ENCODE measurements at places on chromosomes 16 and 17.

GRCh38 chr16:557463-558297 is 2.5 kb upstream of the PRR35 start:
- DNase-seq, result no peak

DNA sequence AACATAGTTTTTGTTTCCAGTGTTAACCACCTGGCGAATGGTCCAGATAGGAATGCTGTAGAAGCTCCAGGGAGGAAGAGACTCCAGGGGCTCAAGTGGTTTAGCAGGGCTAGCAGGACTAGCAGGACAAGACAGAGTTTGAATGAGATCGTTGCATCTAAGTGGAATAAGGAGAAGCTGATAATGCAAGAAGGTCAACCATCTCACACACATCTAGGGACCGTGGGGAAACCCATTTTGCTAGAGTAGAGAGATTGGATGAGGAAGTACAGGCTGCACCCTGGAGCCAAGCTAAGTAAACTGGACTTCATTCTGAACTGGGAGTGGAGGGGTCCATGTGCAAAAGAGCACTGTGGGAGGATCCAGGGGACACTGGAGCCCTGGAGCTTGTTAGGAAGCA is 86.1 kb upstream of the HSBP1 start:
- no peak for DNase-seq

DNA sequence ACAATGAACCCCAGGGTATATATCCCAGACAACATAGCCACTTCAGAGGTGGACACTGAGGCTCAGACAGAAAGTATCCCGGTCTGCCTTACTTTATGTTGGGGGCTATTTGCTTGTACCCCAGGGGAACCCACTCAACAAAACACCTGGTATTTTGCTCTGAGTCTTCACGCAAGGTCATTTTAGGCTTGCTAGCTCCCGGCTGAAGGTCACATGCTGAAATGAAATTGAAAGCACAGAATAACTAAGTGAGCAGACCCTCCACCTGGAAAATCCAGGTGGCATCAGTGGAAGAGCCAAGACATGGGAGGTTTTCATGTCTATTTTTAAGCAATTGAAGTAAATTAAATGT is 4.1 kb upstream of the KDM8 start:
- no peak for DNase-seq

DNA sequence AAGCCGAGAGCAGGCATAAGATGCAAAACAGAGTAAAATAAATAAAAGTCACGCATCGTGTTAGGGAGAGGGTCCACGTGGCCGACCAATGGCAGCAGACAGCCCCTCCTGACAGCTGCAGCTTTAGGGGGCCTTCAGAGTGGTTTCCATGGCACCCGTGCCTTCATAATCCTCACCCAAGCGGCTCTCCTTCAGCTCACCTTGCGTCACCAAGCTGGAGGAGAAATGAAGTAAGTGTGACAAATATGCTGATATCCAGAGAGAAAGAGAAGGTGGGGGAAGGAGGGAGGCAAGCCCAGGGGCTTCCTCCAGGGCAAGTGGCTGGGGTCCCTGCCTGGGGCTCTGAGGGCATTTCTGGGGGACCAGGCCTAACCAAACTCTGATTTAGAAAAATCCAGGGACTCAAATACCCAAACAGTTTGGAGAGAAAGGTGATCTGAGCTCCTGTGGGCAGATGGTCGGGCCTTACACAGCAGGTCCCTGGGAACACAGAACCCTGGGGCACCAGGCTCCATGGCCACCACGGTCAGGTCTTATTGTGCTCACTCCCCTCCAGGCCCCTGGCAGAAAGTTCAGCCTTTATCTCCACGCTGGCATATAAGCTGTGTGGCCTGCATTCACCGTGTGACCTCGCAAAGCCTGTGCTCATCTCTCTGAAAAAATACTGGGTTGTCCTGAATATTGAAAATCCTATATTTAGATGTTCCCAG is 80.7 kb upstream of the TNRC6C start:
- no peak for DNase-seq

DNA sequence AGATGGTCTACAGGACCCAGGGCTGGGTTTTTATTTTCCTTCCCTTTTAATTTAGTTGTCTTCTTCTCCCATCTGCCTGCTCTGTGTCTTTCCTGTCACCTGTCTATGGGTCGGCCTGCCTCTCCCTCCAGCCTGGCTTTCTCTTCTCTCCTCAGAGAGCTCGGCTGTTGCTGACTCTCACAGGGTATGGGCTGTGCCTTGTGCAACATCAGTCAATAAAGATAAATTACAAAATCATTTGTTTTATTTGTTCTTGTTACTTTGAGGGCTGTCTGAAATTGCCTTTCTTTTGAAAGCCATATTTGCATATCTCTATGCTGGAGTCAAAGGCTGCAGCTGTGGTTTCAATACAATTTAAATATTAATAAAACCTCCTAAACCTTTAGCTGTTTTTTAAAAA is 15.6 kb downstream of the RND2 start:
- DNase-seq, result no peak

DNA sequence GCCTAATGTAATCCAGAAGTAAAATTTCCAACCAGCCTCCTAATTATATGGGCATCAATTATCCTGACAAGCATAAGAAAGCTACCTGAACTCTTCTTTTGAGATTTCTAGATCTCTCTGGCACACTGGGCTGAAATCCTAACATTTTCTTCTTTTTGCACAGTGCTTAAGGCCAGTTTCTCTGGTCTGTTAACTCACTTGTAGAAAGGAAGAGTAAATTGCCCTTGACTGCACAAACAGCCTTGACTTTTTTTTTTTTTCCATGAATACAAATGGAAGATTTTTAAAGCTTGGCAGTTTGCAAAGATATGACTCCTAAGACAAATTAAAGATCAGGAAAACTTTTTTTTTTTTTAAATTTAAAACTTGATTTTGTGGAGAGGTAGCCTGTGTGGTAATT is 291.2 kb upstream of the MON1B start:
- DNase-seq, result no peak

Data from CD4-positive, alpha-beta T cell treated with Interleukin-2 at 100 ng/mL for 4 hours (primary cell).